Activated CD4-positive, CD25-positive, alpha-beta regulatory T cell (primary cell): ENCODE measurements at places on chromosomes 1 and 21.

DNA sequence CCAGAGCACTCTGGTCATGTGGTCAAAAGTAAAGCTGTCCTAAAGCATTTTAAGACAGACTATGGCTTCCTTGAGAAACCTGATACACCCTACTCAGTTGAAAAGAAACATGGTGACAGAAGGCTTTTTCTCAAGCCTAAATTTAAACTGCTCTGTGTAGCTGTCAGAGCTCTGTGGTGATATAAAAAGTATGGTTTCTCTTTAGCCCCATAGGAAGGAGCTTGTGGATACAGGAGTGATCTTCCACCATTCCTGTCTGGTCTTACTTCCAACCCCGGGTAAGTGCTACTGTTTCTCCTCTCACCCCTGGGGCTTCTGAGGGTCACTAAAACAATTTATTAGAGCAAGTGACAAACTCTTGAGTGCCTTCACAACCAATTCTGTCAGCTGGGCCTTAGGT is 8.5 kb downstream of the TP53BP2 start:
- no peak for DNase-seq

GRCh38 chr1:210246447-210246846 is 13.9 kb downstream of the SERTAD4 start:
- DNase-seq = no peak

GRCh38 chr1:194194724-194195123 is 1008.3 kb upstream of the B3GALT2 start:
- no peak for DNase-seq

DNA sequence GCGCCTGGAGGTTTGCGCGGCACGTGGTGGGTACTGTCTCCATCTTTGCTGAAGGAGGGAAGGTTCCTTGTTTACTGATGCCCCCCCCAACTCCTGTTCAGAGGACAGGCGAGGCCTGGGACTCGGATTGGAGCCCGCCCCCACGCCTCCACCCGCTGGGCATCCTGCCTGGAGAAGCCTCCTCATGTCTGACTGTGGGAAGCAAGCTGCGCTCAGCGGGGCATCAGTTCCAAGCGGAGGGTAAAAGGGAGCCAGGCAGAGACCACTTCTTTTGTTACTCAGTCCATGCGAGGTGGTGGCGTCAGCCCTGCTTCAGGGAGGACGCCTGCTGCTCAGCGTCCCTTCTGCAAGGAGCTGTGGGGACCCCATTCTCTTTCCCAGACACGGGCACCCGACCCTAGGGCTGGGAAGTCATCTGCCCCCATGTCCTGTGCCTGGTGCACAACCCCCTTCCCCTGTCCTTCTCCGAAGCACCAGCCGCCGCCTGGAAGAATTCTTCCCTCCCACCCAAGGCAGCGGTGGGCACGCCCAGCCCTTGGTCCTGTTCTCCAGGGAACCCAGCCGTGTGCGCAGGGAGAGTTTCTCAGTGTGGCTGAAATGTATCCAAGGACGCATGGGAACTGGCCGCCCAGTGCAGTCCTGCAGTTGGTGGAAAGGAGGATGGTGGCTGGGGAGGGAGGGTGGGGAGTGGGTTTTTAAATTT is 414.0 kb downstream of the CAMTA1 start:
- no peak for DNase-seq

DNA sequence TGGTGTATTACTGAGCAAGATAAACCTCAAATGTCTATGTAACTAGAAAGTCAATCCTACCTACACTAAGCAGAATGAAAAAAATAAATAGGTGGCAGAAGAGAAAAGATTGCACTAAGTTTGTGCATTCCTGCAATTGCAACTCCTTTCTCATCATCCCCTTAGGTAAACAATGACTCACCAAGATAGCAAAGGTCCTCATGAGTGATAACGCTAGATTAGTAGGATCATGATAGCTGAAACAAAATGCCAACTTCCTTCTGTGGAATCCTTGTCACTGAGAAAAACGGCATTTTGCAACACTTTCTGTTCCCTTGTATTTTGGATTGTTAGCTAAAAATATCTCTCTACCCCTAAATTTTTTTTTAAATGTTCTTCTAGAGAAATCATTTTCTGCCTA is 20.0 kb upstream of the FCER1A start:
- DNase-seq = no peak

DNA sequence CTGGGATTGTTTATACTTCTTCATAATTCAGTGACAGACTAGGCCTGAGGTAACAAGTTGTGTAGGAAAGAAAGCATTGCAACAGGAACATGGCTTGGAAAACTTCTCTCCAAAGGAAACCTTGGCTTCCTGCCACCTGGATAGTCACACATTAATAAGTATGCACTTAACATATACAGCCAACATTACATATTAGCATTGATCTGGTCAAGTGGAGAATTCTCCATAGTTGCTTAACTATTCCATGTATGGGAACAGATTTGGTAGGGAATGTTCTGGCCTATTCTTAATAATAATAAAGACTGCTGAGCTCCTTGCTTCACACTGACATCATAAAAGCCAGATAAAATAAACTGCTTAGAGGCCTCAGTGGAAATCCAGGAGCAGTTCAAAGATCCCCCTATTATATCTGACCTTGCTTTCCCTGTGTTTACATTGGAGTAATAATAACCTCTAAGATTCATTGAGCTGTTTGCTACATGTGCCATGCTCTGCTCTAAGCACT is 27.2 kb upstream of the NFIA start:
- DNase-seq = no peak

DNA sequence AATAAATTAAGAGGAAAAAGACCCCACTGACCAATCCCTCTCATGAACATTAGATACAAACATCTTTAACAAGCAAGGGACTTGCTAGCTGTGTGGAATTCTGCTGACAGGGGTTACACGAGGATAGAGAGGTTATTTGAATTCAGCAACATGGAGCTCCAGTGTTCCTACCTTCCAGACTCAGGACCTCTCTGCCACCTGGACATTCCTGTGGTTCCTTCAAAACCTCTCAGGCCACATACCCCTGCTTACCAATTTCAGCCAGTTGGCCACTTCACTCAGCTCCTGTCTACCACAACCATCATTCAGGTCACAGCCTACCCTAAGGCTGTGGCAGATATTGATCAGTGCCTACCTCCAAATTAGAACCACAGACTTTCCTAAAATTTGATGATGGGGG is 147.5 kb downstream of the RRAGC start:
- no peak for DNase-seq

DNA sequence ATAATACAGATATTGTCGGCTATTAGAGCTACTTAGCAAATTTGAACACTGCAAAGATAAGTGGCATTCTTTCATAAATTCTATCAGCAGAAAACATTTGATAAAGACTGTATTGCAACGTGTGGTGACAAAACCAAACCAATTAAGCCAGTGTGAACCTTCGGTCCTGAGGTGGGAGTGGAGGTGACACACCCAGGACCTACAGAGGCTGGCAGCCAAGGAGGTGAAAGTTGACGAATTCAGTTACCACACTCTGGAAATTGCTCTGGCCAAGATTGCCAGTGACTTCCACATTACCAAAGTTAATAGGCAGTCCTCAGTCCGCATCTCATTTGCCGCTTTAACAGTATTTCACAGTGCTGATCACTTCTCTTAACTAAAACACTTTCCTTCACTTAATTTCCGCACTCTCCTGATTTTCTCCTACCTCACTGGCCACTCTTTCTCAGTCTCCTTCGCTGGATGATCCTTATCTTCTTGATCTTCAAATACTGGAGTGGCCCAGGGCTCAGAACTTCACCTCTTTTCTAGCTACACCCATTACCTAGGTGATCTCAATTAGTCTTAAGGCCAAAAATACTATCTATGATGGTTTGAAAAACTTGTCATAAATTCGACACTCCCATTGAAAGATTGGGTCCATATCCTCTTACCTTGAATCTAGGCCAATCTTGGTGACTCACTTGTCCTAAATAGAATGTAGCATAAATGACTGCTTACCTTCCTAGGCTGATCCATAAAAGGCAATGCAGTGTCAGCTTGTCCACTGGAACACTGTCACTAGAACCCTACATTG is 5.1 kb upstream of the CDC42BPA start:
- DNase-seq = no peak

DNA sequence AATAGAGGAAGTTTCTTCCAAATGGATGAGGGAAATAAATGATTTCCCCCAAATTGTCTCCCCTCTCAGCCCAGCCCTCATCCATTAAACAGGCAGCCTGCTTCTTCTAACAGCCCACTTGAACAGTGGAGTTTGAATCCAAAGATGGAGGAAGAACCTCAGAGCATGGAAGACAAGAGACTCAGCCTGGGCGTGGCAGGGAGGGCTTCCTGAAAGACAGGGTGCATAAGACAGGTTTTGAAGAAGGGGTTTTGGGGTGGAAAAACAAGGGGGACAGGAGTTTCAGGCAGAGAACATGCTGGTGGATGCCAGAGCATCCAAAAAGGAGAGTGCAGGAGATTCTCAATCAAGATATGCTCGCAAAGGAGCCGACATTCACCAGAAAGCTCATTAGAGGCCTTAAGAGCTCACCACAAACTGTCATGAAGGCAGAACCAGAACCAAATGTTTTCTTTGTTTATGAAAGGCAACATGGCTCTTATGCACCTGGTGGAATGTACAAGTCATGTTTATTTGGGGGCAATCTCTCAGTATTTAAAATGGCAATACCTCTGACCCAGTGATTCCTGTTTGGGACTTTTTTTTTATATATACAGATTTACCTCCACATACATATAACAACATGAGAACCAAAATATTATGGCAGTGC is 26.5 kb upstream of the TSPEAR start:
- no peak for DNase-seq

- DNase-seq = no peak
Observed at GRCh38 chr1:70358921-70359564, 4.5 kb upstream of the ANKRD13C start.

DNA sequence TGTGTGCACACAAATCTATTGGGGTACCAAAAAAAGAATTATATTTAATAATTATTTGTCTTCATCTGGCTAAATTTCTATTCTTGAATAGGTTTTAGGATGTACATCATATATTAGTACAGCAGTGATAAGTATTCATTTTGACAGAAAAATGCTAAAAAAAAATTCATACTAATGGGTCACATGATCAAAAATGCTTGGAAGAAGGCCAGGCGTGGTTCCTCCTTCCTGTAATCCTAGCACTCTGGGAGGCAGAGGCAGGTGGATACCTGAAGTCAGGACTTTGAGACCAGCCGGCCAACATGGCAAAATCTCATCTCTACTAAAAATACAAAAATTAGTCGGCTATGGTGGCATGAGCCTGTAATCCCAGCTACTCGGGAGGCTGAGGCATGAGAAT is 26.9 kb upstream of the PTGFRN start:
- DNase-seq = no peak

DNA sequence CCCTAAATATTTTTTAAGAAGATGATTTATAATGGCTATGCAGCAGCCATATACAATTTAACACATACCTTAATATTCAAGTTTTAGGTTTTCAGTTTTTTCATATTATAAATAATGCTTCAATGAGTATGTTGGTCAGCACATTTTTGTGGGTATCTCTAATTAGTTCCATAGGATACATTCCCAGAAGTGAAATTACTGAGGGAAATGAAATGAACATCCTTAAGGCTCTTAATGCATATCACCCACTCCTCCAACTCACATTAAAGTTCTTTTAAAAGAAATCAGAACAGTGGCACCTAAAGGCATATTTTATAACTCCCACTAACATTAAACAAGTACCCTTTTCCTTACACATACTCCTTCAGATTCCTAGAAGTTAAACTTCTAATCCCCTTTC is 56.1 kb downstream of the EYA3 start:
- DNase-seq = no peak

DNA sequence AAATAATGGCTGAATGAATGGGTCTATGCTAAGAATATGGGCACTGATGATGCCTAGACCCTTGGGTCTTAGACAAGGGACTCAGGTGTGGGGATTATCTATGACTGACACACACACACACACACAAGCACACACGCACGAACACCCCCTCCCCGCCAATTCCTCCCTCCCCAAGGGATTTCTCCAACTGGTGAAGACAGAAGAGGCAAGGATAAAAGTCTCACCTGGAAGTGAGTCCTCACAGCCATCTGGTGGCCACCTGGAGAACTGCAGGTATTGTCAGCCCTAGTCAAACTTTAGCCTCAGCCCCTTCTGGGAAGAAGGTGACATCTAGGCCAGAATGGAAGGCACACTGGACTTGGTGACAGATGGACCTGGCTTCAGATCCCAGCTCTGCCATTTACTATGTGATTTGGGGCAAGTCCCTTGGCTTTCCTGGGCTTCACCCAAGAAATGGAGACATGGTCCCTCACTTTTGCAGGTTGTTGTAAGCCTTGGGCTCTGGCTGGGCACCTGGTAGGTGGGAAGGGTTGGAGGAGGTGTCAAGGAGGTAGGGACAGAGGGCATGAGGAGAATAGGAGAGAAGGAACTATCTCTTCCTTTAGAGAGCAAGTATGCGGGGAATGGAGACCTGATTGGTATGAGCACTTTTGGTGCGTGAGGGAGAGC is 4.0 kb upstream of the GPR3 start:
- peak; percentile 53 for DNase-seq

- no peak for DNase-seq
Observed at GRCh38 chr21:45351526-45352275, 53.3 kb upstream of the COL18A1 start.

- no peak for DNase-seq
Observed at GRCh38 chr1:51559064-51559500, 40.0 kb upstream of the EPS15 start.

GRCh38 chr1:159921251-159921650 is 4.1 kb downstream of the TAGLN2 start:
- no peak for DNase-seq

DNA sequence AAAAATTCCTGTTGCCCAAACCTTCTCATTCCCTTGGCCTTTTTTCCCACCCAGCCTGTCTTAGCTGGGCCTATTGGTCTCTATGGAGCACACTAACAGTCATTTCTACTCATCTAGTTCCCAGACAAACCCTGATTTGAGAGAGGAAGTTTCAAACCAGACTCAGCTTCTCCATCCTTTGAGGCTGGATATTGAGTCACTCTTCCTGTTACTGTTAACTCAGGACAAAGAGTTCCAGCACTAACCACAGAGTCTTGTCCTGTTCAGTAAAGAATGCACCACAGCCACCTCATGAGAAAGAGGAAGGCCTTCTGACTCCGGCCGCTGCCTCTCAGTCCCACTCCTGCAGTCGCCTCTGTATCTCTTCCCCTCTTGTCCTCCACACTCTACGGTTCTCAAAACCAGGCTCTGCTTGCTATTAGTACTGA is 137.8 kb downstream of the PTPRC start:
- DNase-seq = no peak

- DNase-seq = no peak
Observed at GRCh38 chr1:233960386-233960785, 55.9 kb downstream of the SLC35F3 start.

GRCh38 chr1:229690662-229691061 is 64.6 kb downstream of the URB2 start:
- no peak for DNase-seq

- no peak for DNase-seq
Observed at GRCh38 chr1:222081859-222082258, 340.0 kb upstream of the DUSP10 start.

DNA sequence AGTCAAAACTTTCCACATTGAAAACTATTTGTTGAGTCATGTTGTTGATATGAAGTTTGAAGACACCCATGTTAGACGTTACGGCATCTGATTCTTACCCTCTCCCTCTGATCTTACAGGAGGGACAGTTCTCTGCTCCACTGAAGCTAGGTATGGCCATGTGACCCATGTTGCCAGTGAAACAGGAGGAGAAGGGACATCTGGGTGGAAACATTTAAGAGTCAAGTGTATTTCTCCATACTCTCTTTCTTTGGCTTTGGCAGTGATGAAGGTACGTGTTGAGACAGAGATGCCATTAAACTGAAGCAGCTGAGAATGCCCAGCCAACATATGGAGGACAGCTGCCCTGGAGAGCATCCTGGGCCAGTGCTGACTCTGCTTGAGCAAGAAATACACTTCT is 198.4 kb upstream of the PTGFR start:
- no peak for DNase-seq

- DNase-seq = no peak
Observed at GRCh38 chr1:72891976-72892375, 609.6 kb upstream of the NEGR1 start.
